ENCODE measurements at places on chromosomes 6 and 20. TPM values are rescaled to one million over a fixed set of nuclear protein-coding genes. Genes with fewer than 3 reads are reported as not detected.

The LCA5 gene
- 0.58 TPM for total RNA-seq

The TRIM10 gene
- total RNA-seq = 0.39 TPM

The HLA-DMA gene
- total RNA-seq = 19.4 TPM

The POPDC3 gene
- not detected for total RNA-seq

The ZSCAN23 gene
- total RNA-seq = 2.5 TPM

The TRAPPC3L gene
- not detected for total RNA-seq

The ADGRF1 gene
- total RNA-seq = not detected

The PRDM13 gene
- total RNA-seq = not detected

The ANKEF1 gene
- 5.8 TPM for total RNA-seq

The HSPA1L gene
- total RNA-seq = 3.1 TPM

The IL17F gene
- 0.50 TPM for total RNA-seq

The BCLAF1 gene
- total RNA-seq = 146 TPM

The MMP24 gene
- total RNA-seq = not detected

The FILIP1 gene
- total RNA-seq = 0.05 TPM

The IL20RA gene
- not detected for total RNA-seq

All from activated T-cell treated with anti-CD3 and anti-CD28 coated beads, Interleukin-2, amount 50 U/mL, for 72 hours (primary cell).